ENCODE measurements at places on chromosomes 6 and 20.

DNA sequence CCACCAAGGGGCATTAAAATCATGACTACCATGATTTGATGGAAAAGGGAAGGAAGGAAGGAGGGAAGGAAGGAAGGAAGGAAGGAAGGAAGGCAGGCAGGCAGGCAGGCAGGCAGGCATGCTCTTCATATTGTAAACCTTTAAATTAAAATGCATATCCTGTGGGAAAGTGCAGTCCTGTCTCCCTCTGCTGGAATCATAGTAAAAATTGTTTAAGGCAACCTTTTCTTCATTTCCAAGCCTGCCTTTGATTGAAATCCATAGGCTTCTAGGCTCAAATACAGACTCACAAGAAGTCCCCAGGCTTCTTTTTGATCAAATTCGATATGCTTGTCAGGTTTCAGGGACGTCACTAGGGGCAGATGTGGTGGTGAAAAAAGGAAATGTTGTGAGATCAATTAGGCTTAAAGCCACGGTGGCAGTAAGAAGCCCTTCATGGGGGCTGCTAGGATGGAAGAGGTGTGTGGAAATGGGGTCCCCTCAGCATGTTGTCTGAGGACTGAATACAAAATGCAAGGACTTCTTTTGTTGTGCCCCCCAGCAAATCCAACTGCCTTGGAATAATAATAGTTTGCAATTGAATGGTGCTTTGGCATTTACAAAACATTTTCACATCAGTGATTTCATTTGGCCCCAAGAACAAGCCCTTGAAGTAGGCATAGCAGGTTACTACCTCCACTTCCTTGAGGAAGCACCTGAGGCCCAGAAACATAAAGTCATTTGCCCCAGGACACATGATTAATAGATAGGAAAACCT lies 25.6 kb upstream of the GABRR1 start:
- peak; percentile 27 for DNase-seq

DNA sequence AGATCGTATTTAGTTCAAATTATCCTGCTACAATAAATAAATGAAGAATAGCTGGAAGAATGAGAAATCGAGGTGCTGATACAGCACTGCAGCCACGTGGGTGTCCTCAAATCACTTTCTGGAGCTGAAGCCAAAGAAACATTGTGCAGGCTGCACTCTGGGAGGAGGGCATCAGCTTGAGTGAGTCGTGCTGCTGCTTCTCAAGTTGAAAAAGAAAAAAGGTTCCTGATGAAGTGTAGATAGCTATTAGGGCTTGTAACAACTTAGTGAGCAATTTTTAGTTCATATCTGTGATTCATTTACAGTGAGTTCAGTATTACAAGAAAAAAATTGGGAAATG lies 40.5 kb downstream of the DSE start:
- DNase-seq, result no peak

GRCh38 chr20:23086056-23086566 lies at the start of gene CD93:
Gene CD93, minus strand, starts transcription at chr20:23086324. Its CDS starts 132 bp downstream, at chr20:23086192.
- DNase-seq, result no peak

DNA sequence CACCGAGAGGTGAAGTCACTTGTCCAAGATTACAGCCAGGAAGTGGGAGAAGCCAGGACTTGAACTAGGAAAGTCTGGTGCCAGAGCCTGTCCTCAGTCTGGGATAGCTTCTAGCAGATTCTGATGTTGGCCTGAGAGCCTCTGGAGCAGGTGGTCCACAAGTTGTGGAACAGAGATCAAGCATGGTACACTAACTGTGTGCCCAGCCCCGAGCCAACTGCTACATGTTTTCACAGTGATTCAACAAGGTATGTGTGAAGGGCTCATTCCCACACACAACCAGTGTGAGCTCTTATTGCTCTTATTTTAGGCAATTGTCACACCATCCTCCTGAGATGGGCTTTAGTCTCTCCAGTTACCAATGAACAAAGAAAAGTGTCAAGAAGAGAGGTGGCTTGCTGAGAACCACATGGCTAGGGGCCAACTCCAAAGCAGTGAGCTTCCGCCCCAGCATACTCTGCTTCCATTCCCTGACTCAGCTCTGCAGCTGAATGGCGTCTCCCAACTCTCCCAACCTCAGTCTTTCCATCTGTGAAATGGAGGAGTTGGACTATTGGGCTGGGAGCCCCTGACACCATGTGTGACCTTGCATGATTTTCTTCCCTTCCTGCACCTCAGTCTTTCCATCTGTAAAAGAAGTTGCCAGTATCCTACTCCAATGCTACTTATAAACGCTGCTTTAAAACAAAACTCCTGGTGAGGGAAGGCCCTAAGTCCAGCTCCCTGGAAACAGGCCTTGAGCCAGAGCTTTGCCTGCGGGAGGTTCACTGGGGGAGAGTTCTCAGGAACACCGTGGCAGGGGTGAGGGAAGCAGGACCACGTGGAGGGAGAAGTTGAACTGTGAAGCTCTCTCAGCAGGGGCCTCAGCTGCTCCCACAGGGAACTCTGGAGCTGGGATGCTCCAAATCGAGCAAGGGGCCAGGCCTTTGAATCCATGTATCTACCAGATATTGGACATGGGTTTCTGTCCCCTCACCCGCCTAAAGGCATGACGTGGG lies 40.9 kb downstream of the CDH22 start:
- no peak for DNase-seq

GRCh38 chr20:22583773-22584521 lies 425 bp downstream of the FOXA2 start:
- DNase-seq, result no peak

- no peak for DNase-seq
Measured at GRCh38 chr20:18851629-18852028, 38.0 kb downstream of the SCP2D1 start.

GRCh38 chr20:54431156-54431944 lies 44.0 kb upstream of the DOK5 start:
- no peak for DNase-seq

GRCh38 chr6:163688739-163689362 lies 274.3 kb downstream of the QKI start:
- DNase-seq, result no peak

DNA sequence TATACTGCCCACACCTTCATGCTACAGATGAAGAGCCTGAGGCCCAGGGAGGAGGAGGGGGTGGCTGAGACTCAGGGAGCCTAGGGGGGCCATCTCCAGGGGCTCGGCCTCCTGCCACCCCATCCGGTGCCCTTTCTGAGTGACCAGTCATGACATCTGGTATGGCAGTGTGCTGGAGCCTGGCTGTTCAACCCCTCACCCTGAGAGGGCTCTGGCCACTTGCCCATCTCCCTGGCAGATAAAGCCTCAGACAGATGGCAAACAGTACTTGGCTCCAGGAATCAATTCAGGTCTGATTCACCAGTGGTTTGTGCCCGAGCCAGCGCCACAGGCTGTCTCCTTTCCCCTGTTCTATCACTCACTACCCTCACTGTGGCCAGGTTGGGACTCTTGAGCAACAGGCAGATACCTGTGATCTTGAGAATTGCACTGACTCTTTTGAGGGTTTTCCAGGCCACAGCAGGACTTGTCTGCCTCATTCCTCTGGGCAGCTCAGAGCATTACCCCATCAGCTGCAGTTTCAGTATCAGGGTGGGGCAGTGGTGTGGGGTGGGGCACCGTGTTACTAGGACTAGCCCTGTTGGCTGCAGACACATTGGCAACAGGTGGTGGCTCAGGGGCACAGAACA lies 22.8 kb downstream of the SRSF3 start:
- DNase-seq, result no peak

GRCh38 chr6:98033617-98034016 lies 750.6 kb upstream of the MMS22L start:
- no peak for DNase-seq

All from NCI-H2107 (cell line).